ENCODE measurements at places on chromosomes 5 and 9.
A peak's percentile ranks its signal among the peaks of the same experiment; 100 is the strongest.

GRCh38 chr5:74767579-74767913 lies 497 bp downstream of the NSA2 start:
- peak; percentile 20 for DNase-seq

GRCh38 chr5:24264547-24264946 lies 380.2 kb downstream of the CDH10 start:
- DNase-seq: no peak

GRCh38 chr9:34443976-34444375 lies 14.4 kb downstream of the FAM219A start:
- no peak for DNase-seq

DNA sequence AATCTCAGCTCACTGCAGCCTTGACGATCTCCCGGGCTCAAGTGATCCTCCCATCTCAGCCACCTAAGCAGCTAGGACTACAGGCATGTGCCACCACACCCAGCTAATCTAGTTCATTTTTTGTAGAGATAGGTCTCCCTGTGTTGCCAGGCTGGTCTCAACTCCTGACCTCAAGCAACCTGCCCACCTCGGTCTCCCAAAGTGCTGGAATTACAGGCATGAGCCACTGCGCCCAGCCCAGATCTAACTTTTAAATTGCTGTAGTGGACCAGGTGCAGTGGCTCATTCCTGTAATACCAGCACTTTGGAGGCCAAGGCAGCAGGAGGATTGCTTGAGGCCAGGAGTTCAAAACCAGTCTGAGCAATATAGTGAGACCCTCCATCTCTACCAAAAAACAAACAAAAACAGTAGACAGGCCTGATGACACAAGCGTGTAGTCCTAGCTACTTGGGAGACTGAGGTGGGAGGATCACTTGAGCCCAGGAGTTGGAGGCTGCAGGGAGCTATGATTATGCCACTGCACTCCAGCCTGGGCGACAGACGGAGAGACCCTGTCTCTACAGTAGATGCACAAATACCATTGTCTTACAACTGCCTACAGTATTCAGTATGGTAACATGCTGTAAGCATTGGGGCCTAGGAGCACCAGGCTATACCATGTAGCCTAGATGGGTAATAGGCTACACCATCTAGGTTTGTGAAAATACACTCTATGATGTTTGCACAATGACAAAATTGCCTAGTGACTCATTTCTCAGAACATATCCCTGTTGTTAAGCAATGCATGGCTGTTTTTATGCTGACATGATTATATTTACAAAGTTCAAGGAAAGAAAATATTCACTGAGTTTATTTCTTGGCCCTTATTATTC lies 1.5 kb upstream of the SIT1 start:
- no peak for DNase-seq

GRCh38 chr5:23026252-23027170 lies 173.4 kb upstream of the CDH12 start:
- no peak for DNase-seq

DNA sequence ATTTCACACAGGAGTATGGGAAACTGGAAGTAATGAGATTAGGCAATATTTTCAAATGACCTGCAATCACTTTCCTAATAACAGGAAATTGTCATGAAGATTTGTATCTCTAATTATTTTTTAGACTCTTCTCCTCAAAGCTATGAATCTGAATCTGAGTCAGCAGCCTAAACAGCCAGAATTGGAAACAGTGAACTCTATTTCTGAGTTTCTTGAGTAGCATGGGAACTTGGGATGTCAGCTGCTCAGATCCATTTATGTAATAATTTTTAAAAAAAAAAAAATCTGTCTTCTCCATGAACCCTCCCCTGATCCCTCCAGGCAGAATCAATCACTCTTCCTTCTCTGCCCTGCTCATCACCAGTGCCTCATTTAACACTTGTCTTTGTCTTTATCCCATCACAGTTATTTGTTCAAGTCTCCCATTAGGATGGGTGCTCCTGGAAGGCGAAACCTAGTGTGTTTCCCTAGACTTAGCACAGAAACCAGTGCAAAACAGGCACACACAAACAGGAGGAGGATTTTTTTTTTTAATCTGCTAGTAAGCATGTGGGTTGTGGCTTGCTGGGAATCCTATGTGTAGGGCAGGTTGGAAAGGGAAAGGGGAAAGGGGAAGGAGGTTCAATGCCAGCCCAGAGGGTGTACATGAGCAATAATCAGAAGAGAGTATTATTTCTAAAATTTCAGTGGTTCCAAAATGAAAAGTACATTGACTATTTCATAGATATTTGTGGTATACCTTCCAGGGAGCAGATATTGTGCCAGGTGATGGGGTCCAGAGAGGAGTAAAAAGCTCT lies 186.8 kb downstream of the TTLL11 start:
- no peak for DNase-seq

GRCh38 chr5:52392321-52392720 lies 395.4 kb upstream of the ITGA1 start:
- DNase-seq: no peak

GRCh38 chr5:91642581-91642980 lies 259.5 kb upstream of the ARRDC3 start:
- no peak for DNase-seq

Data from activated CD4-positive, alpha-beta T cell treated with anti-CD3 and anti-CD28 coated beads, Interleukin-2, amount 10 ng/mL, durations not matched to agents 7 days and 5 days (primary cell).